Inflammatory macrophage treated with lipopolysaccharide for 1 hour (primary cell): ENCODE measurements at places on chromosomes 6 and 20.
A peak's percentile ranks its signal among the peaks of the same experiment; 100 is the strongest.

DNA sequence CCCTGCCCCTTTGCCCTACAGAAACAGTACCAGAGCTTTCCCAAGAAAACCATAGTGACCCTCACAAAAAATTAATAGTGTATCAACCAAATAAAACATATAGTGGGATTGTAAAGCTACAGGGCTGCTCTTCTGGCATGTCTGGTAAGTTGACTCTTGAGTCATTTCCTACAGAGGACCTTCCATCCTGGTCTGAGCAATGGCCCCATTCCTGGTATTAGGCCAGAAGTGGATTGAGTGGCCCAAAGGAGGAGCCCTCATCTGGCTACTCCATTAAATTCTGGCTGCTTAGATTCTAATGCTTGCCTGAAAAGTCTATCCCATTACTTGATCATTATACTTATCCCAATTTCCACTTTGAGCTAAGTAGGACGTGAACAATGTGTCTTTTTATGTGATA lies 150.9 kb upstream of the HMGN3 start:
- DNase-seq: no peak

GRCh38 chr6:49835140-49835539 lies 31.2 kb downstream of the CRISP1 start:
- no peak for DNase-seq

- DNase-seq: no peak
Observed at GRCh38 chr20:59469267-59470252, 134.8 kb upstream of the PHACTR3 start.

GRCh38 chr6:162119341-162119740 lies 608.2 kb downstream of the PRKN start:
- DNase-seq: peak; percentile 68
